ENCODE measurements at places on chromosomes 1 and 21.

GRCh38 chr1:43238991-43239469, 30.8 kb upstream of the TMEM125 start:
- no peak for DNase-seq

DNA sequence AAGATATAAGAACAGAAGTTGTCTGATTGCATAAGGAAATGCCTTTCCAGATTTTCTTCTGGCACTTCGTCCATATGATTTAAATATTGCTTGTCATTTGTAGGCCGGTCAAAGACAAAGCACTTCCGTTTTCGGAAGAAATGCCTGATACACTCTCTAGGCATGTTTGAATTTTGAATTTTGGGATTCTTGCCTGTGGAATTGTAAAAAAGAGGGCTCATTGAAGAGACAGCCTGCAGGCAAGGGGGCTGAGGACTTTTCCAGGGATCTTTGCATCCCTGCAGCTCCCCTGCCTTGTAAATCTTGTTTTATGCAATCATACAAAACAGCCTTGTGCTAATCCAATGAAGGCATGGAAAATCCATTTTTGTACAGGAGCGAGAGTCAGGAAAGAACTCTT, 7.4 kb downstream of the GBP4 start:
- no peak for DNase-seq

- no peak for DNase-seq
These were observed 294.1 kb downstream of the SIPA1L2 start for GRCh38 chr1:232335741-232336293.

GRCh38 chr1:44033756-44034155, 2.5 kb upstream of the SLC6A9 start:
- DNase-seq, result no peak

DNA sequence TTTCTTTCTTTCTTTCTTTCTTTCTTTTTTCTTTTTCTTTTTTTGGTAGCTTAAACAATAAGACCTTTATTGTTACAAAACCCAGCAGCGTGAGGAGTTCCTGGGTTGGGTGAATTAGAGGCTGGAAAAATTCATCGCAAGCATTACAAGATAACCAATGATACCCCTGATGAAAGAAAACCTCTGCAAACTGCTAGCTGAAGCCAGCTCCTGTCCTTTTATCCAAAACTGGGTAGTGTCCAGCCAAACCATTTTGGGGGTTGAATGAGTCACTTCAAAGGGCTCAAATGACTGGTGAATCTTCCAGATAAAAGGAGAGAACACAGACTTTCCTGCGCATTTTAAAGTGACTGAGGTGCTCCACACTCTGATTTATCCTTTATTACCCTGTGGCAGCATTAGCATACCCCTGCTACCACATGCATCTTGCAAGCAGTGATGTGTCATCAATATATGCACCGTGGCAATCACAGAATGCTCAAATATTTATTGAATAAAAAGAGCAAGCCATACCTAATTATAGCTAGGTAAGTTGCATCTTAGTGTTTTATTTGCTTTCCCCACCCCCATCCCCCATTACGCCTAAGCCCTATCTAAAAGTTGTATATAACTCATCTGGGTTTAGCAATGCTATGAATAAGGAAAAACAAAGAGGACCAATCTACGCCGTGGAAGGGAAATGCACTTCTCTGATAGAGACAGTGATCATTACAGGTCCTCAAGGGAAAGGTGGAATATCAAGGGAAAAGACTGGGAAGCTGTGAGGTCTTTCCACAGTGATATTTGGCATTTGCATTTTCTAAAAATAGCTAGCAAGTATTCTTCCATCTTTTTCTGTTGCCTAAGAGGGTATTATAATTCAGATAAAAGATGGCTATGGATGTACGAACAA, 32.4 kb upstream of the CEP350 start:
- DNase-seq, result no peak

- peak; percentile 42 for DNase-seq
These were observed 17.0 kb downstream of the CFAP126 start for GRCh38 chr1:161350671-161351070.

DNA sequence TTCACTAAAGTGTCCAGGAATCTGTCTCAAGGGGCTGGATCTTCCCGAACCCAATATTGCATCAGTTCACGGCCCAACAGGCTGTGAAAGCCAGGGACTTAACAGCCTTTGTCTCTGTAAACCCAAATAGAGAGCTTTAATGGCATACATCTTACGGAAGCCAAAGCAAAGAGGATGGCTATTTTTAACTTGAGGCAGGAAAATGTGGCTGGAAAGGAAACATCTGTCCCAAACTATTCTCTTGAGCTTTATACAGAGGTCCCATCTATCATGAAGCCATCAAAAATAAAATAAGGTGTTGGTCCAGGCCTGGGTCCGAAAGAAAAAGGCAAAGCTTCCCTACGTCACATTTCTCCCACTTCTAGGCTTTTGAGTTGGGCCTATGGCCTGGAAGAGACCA, 7.7 kb upstream of the CD34 start:
- no peak for DNase-seq

DNA sequence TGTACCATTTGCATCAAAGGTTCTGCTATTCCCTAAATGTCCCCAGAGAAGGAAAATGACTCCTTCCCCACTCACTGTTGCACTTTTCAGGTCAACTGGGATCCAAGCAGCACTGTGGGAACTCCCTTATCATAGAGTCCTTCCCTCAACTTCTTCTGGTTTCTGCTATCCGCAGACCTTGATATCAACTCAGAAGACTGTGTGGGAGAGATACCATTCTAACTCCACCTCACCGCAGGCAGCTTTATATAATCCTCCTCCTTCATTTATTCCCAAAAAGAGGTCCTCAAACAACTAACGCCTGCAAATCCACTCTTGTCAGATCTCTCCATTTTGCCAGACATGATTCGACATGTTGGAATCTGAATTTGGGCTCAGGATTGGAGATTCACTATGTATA, 27.3 kb downstream of the LHX9 start:
- DNase-seq, result peak; percentile 91

- peak; percentile 55 for DNase-seq
These were observed 56.1 kb upstream of the MRPS6 start for GRCh38 chr21:34017039-34017961.

DNA sequence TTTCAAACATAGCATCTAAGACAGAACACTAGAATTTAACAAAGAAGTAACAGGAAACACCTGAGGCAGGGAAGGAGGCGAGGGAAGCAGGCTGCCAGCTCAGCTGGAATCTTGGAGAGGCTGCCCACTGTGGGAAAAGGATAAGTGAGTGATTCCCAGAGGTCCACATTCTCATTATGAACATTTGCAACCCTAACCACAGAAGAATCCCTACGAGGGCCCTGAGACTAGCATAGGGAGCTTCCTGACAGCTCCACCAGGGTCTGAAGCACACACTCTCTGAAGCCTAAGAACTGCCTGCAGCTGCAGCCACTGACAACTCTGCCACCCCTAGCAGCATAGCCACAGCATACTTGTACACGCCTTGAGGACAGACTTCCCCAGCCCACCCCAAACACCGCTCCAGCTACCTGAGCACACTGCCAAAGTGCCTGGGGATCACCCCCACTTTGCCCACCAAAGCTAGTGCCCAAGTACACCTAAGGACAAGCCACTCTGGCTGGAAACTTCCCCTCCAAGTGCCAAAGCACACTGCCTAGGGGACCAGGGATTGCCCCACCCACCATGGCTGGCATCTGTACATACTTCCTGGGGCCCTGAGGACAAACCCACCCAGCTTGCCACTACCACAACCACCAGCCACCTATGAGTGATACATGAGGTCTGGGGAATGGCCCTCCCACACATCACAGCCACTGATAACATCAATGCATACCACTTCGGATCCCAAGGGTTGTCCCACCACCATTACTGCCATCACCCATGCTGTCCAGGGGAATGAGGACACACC, 76.6 kb upstream of the GUCA2A start:
- no peak for DNase-seq

- DNase-seq, result no peak
These were observed 111.1 kb downstream of the RERE start for GRCh38 chr1:8706291-8706690.
